Kidney capillary endothelial cell (primary cell): ENCODE measurements at places on chromosomes 5 and 9.

DNA sequence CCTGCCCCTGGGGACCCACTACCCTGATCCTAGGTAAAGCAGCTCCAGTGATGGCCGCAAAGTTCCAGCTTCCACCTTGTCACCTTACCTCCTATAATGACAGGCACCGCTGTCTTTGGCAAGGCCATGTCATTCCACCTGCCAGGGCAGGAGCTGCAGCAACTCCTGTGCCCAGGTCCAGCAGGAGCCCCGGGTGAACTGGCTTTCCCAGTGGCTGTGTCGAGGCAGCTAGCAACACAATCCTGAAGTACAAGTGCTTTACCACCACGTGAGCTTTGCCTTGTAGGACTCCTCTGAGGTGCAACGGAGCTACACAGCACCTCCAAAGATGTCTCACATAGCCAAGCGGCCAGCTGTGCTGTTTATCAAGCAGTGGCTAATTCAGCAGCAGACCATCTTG is 20.7 kb upstream of the MGAT1 start:
- DNase-seq = no peak

GRCh38 chr5:146884066-146884626 is 5.6 kb upstream of the PPP2R2B start:
- DNase-seq = no peak

DNA sequence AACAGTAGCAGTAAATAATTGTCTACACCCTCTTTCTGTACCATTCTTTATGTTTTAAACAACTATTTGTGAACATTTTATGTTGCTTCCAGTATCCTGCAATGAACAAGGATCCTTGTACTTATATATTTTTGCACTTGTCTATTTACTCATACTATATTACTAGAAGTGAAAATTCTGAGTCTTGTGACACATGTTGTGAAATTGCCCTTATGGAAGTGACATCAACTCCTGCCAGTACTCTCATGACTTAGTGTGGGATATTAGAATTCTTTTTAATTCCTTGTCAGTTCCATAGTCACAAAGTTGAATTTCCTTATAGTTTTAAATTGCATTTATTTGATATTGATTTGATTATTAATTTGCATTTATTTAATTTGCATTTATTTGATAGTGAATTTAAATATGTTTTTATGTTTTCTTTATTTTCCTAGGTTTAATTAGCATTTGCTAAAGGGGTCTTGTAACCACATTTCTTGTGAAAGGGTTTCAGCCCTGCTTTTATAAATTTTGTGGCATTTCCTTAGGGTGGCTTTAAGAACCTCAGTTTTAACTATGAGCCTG is 27.7 kb downstream of the PARP8 start:
- no peak for DNase-seq

DNA sequence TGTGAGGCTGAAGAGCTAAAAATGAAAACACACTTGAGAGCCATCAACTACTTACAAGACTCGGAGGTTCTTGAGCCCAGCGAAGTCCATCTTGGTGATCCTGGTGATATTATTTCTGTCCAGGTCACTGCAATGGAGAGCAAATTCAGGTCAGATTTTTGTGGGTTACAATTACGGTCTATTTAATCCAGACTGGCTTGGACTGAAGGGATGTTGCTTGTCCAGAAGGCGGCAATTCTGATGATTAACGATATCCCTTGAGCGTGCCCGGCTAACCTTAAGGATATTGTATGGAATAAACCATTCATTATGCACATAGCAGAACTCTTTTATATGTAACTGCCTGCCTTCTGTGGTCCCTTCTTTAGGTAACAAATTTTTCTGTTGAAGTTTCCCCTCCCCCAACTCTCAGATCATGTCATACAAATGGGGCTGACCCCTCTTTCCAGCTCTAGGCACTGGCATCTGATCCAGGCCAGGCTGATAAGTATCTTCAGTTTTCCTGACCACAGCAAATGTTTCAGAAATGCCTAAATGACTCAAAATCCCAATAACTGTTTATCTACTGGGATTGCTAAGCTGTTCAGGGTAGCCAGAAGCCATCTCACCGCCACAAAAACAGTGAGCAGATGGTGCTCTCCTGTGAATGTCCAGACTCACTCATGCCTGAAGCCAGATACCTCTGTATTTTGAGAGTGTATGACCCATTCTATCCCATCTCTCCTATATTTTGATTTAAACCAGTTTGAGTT is 49.4 kb downstream of the SLIT3 start:
- no peak for DNase-seq

DNA sequence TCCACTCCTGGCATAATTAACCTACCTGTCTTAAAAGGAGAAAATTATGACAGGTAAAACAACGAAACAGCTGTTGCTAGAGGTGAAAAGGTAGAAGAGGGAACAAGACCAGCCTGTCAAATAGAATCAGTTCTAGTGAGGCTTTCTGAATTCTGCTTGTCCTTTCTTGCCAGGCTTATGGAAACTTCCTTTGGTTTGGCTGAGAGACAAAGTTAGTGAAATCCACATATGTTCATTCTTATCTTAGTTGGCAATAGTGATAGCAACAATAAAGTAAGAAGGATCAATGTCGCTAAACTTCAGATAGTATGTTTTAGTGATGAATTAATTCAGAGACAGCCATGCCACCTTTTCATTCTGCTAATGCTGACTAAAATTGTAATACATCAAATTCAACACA is 34.4 kb downstream of the HAPLN1 start:
- no peak for DNase-seq

DNA sequence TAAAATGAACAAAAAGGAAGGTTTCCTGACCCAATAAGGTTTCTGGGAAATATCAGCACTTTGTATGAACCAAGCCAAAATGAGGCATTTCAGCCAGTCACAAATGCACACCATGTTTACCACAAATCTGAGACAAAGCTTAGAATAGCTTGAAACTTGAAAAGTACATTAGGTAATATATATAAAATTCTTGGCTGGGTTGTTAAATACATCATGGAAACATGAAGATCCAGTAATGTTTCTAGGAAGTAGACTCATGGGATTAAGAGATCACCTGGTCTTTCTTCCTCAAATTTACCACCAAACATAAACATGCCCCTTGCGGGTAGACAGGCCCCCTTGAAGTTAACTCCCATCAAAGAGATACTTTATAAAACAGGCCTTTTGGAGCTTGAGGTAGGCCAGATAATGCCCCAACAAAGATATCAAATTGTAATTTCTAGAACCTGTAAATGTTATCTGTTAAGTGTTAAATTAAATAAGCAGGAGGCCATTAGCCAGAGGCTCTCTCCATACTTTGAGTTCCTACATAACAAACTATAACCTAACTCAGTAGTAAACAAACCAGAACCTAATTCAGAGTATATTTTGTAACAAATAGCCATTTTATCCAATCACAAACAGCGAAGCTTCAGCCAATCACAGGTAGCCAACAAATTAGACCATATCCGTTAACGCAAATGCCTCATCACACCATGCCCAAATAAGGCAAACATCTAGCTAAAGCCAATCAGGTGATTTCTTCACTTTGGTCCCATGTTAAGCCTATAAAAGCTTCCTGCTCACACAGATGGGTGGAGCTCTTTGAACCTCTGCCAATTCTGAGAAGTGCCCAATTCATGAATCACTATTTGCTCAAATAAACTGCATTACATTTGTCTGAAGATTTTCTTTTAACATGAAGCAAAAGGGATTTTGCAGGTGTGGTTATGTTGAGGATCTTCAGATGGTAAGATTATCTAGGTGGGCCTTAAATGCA is 127.9 kb upstream of the TARS1 start:
- no peak for DNase-seq

- no peak for DNase-seq
These were observed at the start of gene PCDHAC1 for GRCh38 chr5:140925806-140926442. Gene PCDHAC1, plus strand, starts transcription at chr5:140926299. Its CDS starts 594 bp downstream, at chr5:140926893.
